ENCODE measurements at places on chromosomes 6 and 20. TPM values are rescaled to one million over a fixed set of nuclear protein-coding genes. Genes with fewer than 3 reads are reported as not detected.

DNA sequence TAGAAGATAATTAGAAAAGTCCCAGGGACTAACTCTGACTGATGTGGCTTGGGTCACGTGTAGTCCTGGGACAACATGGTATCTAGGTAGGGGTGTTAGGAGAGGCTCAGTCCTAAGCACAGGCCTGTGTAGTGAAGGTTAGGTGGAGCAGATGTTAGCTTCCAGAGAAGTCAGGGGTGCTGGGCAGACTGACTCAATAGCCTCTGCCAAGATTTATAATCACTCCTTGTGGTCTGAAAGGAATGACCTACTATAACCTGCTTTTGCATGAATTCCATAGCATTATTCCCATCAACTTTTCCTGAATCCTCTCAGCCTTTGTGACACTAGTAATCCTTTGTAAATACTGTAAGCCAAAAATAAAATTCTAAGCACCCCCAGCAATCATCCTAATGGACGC lies 10.2 kb upstream of the PEX7 start:
- DNase-seq, result no peak

DNA sequence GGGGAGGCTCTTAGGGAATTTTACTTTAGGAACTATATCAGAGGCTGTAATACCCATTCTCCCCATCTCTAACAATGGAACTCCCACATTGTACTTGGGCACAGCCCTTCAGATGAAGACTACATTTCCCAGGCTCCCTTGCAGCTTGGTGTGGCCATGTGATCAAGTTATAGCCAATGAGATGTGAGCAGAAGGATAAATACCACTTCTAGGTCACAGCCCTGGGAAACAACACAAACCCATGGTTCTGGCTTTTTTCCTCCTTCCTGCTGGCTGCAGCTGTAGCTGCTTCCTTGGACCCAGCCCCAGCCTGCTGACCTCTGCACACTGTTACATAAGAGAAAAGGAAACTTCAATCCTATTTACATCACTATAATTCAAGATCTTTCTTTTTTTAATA lies 445.9 kb upstream of the JARID2 start:
- no peak for DNase-seq

DNA sequence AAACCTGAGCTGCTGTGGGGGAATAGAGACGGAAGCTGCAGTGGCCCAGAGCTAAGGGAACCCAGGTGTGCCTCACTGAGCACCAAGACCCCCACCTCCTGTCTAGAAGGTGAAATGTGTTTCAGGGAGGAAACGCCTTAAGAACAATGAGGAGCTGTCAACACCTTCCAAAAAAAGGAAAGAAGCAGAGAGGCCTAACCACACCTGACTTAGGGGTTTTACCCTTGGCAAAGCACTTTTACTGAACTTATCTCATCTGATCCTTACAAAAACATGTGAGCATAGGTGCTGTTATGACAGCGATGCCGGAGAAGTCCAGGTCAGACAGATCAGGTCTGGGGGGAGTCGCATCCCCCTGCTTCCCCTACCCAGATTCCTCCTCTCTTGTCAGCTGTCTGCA lies 16.1 kb upstream of the CDKN1A start:
- no peak for DNase-seq

- no peak for DNase-seq
Measured at GRCh38 chr20:37901240-37901639, 1.7 kb upstream of the VSTM2L start.

GRCh38 chr6:130202782-130203181 lies 20.0 kb downstream of the SAMD3 start:
- DNase-seq, result no peak

TCF15 gene
- total RNA-seq, result not detected

STMND1 gene
- not detected for total RNA-seq

HCK gene
- 1.3 TPM for total RNA-seq

PGC gene
- total RNA-seq, result not detected

RSPO3 gene
- total RNA-seq, result not detected
